GM12892 (cell line): ENCODE measurements at places on chromosomes 5 and 9.

GRCh38 chr9:100351508-100351907 lies 1.2 kb downstream of the TEX10 start:
- no peak for DNase-seq

DNA sequence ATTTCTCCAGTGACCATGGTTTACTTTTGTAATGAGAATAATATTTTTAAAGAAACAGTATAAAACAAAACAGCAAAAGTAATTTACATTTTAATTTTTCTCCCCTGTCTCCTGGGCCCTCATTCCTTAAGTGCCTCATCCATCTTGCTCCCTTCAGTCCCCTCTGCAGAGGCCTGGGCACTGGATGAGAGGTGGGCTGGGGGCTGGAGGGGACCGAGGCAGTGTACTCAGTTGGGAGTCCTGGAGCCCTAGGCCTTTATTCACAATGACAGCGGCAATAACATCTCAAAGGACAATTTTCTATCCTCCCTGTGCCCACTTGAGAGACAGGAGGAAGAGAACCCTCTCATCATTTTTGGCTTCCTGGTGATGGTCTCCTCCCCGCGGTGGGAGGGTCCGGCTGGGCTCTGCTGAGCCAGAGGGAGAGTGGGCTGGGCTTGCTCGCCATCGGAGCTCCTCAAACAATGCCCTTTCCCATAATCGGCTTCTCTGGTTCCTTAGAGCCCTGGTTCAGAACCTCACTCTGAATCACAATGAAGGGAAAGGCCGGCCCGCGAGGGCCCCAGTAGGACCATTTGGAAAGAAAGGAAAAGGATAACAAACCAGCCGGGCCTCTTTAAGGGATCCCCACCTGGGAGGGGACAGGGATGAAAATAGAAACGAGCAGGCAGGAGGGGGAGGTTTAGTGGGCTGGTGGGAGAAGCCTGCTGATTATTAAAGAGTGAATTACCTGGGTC lies 9.7 kb upstream of the SMIM32 start:
- no peak for DNase-seq

DNA sequence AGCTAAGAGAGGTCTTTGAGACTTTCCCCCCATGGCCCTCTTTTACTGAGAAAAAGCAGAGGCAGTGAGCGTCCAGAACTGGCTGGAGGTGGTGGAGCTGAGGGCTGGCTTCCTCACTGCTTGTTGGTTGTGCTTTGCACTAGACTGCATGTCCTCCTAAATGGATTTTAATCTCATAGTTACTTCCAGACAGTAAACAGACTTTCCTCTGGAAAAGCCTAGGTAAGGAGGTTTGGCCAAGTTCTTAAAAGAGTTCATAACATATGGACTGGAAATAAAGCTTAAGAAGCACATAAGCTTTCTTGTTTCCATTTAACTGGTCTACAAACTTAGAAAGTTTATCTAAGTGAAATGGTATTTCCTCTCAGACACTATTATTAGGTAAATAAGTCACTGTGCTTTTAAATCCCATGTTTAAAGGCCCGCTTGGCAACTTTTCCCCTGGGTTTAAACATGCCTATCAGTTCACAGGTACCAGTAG lies 2.0 kb downstream of the ASPN start:
- DNase-seq: no peak

- no peak for DNase-seq
These were observed 57.6 kb downstream of the LRSAM1 start for GRCh38 chr9:127508901-127509260.

GRCh38 chr5:133801955-133802751 lies 166.3 kb downstream of the C5orf15 start:
- DNase-seq: no peak

GRCh38 chr5:111127453-111128195 lies 35.5 kb downstream of the WDR36 start:
- no peak for DNase-seq

DNA sequence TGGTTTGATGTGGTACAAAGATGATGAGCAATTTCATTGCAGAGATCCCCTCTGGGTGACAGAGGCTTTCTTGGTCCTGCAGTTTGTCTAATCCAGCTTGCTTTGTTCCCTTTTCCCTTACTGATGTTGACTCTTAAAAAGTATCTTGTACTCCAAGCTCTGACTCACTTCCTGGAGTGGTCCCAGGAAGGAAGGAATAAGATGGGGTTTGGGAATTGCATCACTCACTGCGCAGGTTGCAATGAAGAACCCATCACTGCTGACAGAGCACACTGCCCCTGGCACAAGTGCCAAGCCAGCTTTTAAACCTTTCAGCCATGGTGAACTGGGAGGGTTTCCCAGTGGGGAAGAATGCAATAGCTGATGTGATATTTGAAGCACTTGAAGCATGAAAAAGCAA lies 662.2 kb upstream of the CTNND2 start:
- no peak for DNase-seq

- no peak for DNase-seq
These were observed 61.7 kb downstream of the GLRA1 start for GRCh38 chr5:151862811-151863472.
